Amniotic stem cell (primary cell): ENCODE measurements at places on chromosomes 6 and 20.

DNA sequence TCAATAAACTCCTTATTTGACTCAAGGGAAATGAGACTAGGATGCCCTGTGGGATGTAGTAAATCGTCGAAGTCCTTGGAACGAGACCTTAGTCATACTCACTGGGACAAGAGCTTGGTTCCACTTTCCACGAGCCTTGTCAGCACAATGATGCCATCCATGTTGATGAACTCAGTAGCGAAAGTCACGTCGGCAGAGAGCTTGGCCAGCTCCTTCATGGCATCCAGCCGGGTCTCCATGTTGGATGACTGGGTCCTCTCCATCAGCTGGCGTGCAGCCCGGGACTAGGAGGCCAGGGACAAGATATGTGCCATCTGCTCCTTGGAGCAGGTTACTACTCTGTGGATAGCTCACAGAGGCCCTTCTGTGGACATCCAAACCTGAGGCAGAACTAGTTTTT, 17.5 kb downstream of the ELMO2 start:
- DNase-seq, result no peak

- DNase-seq, result no peak
These were observed 501.1 kb downstream of the MEI4 start for GRCh38 chr6:78153976-78154375.

DNA sequence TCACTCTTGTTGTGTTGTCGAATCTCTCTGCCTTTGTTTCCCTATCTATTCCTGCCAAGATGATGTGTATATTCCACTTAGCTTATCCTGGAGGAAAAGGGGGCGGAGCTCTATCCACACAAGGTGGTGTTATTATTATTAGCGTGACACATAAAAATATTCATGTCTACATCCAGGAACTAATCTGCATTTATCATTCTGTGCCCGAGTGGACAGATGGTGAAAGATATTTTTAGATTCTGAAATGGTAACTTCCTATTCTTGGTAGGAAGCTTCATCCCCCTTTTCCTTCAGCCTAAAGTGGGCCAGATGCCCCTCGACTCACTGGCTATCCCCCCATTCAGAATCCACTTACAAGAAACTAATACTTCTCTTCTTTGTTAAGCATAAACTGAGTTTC, 2.0 kb downstream of the XKR7 start:
- DNase-seq, result no peak

- DNase-seq, result no peak
These were observed 45.6 kb upstream of the CD93 start for GRCh38 chr20:23131766-23132165.

- no peak for DNase-seq
These were observed 275.6 kb upstream of the SUPT3H start for GRCh38 chr6:45653117-45653883.

DNA sequence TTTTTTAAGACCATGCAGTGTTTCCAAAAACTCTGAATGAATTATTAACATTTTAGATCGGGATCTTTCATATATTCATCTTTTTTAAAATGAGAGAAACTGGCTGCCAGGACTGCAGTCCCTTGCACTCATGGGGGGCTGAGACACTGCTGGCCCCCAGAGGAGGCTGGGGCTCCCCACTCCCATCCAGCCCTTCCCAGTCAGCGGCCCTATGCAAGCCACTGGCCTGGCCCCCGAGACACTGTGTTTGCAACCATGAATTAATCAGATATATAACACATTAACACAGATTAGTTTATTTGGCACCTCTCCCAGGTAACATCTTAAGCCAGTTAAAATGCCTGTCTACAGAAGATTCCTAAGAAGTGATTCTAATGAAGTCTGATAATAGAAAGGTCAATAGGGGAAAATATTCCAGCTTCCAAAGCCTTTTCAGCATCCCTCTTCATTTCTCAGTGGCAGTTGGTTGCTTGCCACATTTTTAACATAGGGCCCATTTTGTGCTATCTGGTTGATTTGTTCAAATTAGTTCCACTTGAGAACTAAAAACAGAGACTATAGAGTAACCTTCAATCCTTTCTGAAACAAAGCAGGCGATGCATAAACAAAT, 184.4 kb upstream of the FBXL4 start:
- no peak for DNase-seq

- no peak for DNase-seq
These were observed 54.8 kb upstream of the KCNG1 start for GRCh38 chr20:51077686-51078060.

DNA sequence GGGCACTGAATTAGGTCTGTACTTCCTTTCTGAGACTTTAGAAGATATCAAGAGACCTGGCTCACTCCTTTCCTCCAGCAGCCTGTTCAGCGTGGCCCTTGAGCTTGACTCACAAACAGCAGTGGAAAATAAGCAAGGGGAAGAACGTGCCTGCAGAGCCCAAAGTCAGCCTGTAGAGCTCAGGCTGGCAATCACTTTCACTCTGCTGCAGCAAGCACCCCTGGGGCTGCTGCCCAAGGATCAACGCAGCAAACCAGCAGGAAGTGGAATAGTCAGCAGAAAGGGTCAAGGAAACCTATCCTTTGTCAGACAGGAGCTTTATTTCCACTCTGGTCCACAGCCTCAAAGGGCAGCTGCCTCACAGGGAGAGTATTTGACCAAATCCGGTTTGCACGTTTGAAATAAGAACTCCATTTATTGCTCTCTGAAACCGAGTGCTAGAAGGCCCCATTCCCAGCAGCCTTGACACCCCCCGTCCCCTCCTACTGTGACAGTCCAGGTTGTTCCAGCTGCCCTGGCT, 77.4 kb downstream of the PRDM1 start:
- DNase-seq, result no peak

- no peak for DNase-seq
These were observed 509.8 kb upstream of the JARID2 start for GRCh38 chr6:14735956-14736486.

- no peak for DNase-seq
These were observed 39.5 kb downstream of the CD40 start for GRCh38 chr20:46157625-46158024.

GRCh38 chr20:23629542-23630391, 8.0 kb downstream of the CST3 start:
- DNase-seq, result no peak

DNA sequence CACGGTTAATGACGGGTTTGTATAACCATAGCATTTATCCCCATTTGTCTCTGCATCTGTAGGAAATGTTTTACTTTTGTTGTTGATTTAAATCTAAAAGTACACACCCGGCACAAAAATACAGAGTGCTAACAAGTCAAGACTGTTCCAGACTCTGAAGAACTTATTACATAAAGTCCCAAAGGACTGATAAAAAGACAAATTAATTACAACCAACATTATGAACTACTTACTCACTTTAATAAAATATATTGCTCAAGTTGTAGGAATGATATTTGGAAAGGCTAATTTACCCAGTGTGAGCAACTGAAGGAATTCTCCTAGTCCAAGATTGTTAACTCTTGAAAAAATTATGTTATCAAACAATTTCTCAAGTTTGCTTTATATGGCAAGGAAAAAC, 115.6 kb downstream of the KIF13A start:
- no peak for DNase-seq

DNA sequence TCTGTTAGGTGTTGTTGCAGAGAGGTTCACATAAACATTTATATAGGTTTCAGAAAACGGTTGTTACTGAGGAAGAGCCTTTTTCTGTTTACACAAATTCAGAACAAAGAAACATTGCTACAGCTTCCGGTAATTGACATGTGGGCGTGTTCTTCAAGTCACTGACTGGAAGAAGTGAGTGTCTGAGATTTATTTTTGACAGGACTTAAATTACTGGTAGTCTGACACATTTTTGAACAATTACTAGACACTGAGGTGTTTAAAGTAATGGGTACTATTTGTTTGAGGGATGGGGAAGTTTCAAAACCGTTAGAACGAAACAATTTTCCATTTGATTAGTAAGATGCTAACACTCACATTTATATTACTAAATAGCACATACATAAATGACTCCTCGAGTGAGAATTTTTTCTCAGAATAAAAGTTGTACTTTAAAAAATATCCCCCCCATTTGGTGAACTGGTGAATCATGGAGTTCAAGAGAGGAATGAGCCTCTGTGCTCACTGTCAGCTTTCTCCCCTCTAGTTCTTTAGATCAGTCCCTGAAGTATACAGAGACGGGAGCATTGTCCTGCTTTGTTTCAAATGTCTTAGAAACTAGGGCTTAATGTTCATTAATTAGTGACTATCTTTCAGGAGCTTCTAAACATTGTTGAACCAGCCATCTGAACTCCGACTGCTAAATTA, 98.7 kb downstream of the TSHZ2 start:
- no peak for DNase-seq

DNA sequence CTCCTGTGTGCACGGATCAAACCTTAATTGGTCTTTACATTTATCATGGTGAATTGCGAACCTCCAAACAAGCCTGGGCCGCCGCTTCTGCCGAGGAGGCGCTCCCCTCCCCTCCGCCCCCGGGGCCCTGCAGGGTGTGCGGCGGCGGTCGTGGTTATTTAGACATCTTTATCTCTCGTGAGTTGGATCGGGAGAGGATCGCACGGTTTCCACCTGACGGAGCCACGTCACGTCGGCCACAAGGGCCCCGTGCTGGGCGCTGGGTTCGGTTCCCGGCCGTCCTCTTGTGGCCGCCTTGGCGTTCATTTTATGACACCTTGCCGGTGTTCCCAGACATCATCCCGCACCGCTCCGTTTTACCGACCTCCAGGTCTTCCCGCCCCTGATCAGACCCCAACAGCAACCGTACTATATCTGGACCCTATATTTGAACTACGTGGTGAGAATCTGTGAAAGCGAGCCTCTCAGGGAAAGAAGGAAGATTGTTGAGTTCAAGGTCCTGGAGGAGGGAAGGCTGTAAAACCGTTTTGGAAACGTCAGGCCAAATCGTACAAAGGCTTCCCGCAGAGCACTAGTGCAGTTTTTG, 1.3 kb upstream of the CNR1 start:
- no peak for DNase-seq

DNA sequence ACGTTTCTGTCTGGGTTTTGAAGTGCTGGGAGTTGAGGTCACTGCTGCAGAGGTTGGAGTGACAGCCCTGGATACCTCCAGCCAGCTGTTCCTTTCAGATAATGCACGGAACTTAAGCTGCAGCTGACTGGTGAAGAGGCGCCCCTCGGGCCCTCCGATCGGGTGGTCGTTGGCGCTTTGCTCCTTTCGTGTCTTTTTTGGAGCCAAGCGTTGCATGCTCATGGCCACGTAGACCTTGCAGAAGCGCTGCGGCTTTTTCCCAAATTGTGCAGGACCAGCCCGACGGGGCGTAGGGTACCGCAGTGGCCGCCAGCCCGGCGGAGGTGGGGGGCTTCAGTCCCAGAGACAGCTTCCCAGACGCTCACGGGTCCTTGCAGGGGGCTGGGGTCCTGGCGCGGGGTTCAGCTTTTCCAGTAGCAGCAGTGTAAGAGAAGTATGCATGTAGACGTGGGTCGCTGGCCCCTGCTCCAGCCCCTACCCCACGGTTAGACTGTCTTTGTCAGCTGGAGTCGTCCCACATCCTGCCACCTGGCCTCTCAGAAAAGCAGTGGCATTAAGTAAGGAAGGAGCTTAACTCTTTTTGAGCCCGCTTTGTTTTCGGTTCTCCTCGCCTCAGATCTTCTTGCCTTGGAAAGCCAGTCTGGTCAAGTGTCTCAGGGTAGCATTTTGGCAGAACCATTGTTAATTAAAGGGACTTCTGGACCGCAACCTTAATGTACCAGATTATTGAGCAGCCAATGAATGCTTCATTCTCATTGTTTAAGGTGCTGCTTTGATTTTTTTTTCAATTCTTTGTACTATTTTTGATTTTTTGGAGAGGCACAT, 838 bp downstream of the TNFAIP3 start:
- no peak for DNase-seq

- DNase-seq, result no peak
These were observed 45.9 kb upstream of the AIG1 start for GRCh38 chr6:143014764-143015163.

DNA sequence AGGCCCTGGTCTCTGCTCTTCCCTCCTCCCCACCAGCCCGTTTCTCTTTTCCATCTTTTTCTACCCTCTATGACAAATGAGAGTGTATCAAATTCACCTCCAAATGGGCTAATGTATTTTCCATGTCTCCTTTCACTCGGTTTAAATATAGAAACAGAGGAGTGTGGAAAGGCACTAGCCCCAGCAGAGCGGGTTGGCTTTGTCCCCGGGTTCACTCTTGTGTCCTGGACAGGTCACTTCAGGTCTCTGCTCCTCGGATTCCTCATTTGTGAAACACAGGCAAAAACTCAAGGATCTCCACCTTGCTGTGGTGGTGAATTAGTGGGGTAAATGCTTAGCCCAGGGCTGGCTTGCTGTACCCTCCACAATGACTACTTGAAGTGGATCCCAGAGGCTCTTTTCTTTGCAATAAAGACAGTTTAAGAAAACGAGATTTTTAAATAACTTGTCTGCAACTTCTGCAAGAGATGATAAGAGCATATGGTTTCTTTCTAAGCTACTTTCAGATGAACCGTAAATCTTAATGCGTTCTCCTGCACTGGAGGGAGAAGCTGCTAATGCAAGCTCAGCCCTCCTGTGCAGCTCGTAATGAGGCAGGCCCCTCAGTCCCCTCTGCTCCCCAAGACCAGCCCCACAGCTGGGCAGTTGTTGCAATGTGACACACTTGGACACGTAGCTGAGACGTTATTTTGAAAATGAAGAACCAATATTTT, 292.9 kb downstream of the THBS2 start:
- DNase-seq, result no peak

- no peak for DNase-seq
These were observed 38.7 kb upstream of the PPP1R3G start for GRCh38 chr6:5046430-5046829.

- DNase-seq, result no peak
These were observed 101.8 kb downstream of the MBOAT1 start for GRCh38 chr6:20110478-20110877.

DNA sequence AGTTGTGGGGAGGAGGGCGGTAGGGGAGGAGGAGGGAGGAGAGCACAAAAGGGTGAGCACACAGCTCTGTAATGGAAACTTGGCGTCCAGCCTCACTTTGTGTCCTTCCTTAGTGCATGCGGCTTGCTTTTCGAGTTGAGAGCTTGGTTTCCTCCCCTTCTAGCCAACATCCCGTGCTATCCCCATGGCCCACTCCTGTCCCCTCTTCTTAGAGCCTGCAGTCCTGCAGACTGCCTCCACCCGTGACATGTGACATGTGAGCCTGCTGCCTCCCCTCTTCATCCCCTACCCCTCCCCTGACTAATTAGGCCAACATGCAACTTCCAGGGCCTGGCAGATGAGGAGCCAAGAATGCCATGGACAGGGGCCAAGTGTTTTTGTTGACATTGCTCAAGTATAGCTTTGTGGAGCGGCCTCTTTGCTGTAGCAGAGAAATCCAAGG, 63.2 kb downstream of the SLC24A3 start:
- no peak for DNase-seq

- no peak for DNase-seq
These were observed 163.4 kb downstream of the SLC24A3 start for GRCh38 chr20:19375801-19376200.

DNA sequence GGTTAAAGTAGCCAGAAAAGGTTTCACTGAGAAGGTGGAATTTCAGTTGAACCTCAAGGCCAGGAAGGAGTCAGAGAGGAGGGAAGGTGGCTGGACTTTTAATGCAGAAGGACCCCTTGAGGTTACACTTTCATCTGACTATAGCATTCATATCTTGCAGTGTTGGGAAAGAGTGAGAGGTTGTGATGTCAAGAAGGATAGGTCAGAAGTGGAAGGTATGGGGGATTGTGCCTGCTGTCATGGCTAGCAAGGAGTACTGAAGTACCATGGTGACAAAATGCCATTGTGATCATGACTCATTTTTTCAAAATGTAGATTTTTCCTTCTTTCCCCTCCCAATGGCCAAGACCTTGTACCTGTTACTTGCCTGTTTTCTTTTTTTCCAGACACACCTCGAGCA, 5.2 kb upstream of the BACH2 start:
- no peak for DNase-seq

GRCh38 chr6:128505603-128506002, 14.8 kb downstream of the PTPRK start:
- DNase-seq, result no peak
